ENCODE measurements at places on chromosomes 7 and 10.
A peak's percentile ranks its signal among the peaks of the same experiment; 100 is the strongest.

DNA sequence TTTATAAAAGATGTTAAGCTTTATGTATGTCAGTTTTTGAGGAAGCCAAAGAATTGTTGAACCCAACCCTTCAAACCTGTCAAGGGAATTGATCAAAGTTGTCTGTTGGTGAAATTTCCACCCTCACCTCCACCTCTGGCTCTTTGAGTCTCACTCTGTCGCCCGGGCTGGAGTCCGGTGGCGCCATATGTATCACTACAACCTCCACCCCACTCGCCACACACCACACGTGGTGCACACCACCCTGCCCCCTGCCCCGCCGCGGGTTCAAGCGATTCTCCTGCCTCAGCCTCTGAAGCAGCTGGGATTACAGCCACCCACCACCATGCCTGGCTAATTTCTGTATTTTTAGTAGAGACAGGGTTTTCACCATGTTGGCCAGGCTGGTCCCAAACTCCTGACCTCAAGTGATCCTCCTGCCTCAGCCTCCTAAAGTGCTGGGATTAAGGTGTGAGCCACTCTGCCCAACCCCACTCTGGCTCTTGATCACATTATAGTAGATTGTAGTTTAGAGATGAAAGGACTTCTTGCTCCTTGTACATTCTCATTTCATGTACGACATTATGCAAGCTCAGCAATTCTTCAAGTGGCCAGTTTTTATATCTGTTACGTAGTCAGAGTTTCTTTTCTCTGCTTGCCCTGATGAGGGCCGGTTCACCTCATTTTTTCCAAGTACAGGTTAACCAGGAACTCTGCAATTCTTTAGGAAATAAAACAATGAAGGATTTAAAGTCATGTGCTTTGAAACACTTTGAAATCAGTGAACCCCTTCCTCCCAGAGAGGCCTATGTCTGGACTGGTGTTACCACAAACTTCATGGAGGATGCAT, 7.0 kb downstream of the BAMBI start:
- DNase-seq = no peak

DNA sequence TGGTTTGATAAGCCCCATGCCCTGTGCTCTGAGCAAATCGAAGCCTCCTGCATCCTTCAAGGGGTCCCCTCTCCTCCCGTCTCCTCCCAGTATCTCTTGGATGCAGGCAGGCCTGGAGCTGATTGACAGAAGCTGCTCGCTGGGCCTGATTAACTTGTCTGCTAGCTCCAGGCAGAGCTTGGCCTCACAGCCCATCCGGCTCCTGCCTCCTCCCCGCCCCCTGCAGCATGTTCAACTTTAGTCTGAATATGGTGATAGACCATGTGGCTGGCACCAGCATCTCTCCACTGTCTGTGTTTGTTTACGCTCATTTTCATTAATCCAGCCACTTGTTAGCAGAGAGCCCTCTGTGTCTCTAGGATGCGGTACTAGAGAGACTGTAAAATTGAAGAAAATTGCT, 432.2 kb downstream of the DPP6 start:
- DNase-seq = no peak

- no peak for DNase-seq
These were observed 23.9 kb downstream of the SEM1 start for GRCh38 chr7:96685755-96686154.

DNA sequence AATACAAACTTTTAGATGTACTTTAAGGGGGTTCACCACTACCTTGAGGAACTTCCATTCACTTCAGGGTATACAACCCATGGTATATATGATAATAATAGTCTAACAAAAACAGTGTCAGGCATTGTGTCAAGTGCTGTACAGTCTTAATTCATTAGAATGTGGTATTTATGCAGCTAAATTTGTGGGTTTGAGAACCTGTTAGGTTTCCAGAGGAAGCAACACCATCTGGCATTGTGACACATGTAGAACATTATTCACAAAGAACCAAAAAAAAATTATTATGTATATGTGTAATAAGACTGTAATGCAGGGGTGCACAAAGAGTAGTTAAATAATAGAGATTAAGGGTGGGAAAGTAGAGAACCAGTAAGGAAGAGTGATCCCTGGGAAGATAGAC, 26.3 kb downstream of the TMEM60 start:
- DNase-seq = no peak

DNA sequence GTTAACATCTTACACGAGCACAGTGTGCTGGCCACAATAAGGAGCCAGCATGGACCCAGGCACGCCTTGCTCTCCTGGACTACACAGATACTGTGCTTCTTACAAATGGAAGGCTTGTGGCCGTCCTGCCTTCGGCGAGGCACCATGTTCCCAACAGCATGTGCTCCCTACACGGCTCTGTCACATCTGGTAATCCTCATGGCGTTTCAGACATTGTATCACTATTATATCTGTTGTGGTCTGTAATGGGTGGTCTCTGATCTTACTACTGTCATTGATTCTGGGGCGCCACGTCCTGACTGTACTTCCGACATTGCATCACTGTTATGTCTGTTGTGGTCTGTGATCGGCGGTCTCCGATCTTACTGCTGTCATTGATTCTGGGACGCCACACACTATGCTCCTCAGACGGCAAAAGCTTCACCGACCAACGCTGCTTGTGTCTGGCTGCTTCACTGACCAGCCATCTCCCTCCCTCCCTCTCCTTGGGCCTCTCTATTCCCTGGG, 195.4 kb downstream of the MAD1L1 start:
- DNase-seq = no peak

- no peak for DNase-seq
These were observed 282.0 kb upstream of the ETV1 start for GRCh38 chr7:14271441-14271840.

DNA sequence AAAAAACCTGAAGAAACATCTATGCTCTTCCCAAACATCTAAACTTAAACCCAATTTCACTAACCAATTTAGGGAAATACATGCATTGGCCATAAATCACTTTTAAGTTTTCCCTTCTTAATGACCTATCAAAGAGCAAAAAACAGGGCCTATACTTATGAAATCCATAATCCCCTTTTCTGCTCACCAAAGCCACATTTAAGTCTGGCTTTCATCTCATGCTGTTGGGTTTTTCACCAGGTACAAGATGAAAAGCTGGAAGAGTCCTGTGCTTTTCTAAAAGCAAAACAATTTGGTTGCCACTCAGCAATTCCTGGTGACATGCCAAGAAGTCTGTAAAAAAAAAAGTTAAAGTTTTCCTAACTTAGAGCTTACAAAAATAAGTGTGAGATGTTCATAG, 92.6 kb downstream of the HPSE2 start:
- no peak for DNase-seq

DNA sequence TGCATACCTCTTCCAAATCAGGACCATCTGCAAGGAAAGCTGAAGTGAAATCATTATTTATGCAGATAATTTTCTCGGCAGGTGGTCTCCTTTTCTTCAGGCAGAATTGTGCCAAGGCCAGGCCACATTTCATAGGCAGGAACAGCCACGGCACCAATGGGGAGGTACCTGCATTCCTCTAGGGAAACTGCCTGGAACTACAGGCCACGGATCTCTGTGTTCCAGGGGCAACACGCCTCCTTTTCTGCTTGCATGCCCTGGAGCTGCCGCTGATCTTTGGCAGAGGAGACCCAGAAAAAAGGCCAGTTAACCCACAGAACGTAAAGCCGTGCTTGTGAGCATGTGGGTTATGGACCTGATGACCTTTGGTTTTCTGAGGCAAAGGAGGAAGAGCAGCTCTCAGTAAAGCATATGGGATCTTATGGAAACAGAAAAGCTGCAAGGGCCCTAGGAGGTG, 111.2 kb upstream of the KIAA1217 start:
- no peak for DNase-seq

GRCh38 chr10:110009736-110010475, 2.1 kb downstream of the ADD3 start:
- no peak for DNase-seq

DNA sequence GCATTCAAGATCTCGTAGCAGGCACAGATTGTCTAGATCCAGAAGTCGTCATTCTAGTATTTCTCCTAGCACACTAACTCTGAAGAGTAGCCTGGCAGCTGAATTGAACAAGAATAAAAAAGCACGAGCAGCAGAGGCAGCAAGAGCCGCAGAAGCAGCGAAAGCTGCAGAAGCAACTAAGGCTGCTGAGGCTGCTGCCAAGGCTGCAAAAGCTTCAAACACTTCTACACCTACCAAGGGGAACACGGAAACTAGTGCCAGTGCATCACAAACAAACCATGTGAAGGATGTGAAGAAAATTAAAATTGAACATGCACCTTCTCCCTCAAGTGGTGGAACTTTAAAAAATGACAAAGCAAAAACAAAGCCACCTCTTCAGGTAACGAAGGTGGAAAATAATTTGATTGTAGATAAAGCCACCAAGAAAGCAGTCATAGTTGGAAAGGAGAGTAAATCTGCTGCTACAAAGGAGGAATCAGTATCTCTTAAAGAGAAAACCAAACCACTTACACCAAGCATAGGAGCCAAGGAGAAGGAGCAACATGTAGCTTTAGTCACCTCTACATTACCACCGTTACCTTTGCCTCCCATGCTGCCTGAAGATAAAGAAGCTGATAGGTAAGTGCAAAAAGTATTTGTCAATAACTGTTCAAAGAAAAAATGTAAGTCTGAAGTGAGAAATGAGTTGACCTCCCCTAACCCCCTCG, 37.7 kb downstream of the CDK13 start:
- no peak for DNase-seq

DNA sequence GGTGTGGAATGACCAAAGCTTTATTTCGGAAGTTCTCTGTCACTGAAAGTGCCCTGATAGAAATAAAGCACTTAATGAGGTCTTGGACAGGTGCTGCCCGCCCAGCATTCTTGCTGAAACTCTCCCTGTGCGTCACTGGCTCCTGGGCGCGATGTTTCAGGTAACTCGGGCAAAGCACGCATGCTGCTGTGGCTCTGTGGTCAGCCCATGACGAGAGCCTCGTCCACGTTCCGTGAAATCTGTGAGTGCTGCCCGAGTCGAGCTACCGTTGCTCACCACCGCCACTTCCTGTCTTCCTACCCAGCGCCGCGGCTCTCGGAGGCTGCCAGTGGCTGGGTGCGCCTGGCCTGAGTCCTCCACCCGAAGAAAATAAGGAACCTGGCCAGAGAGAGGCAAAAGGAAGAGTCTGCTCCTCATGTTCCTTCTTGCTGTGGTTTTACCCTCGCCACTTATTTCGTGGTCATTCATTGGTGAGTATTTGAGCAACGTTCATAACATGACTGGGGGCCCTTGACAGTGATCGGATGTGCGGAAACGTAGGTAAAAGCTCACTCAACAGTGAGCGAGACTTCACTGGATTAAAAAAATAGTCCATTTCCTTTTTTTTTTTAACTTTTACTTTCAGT, 95.5 kb downstream of the MAP3K8 start:
- DNase-seq = peak; percentile 80

DNA sequence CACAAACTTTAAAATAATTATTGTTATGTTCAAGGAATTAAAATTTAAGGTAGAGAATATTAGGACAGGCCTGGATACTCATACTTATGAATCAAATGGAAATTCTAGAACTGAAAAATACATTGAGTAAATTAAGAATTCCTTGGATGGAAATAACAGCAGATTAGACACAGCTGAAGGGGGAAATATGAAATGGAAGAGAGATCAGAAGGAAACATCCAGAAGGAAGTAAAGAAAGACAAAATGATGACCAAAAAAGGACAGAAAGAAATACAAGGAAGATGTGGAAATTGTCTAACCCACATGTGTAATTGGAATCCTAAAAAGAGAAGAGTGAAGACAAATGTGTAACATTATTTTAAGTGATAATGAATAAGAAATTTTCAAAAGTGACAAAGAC, 128.9 kb downstream of the ATRNL1 start:
- no peak for DNase-seq

- DNase-seq = no peak
These were observed 262.5 kb upstream of the GNAI1 start for GRCh38 chr7:79872176-79872575.

GRCh38 chr10:4018054-4018511, 233.1 kb upstream of the KLF6 start:
- no peak for DNase-seq

DNA sequence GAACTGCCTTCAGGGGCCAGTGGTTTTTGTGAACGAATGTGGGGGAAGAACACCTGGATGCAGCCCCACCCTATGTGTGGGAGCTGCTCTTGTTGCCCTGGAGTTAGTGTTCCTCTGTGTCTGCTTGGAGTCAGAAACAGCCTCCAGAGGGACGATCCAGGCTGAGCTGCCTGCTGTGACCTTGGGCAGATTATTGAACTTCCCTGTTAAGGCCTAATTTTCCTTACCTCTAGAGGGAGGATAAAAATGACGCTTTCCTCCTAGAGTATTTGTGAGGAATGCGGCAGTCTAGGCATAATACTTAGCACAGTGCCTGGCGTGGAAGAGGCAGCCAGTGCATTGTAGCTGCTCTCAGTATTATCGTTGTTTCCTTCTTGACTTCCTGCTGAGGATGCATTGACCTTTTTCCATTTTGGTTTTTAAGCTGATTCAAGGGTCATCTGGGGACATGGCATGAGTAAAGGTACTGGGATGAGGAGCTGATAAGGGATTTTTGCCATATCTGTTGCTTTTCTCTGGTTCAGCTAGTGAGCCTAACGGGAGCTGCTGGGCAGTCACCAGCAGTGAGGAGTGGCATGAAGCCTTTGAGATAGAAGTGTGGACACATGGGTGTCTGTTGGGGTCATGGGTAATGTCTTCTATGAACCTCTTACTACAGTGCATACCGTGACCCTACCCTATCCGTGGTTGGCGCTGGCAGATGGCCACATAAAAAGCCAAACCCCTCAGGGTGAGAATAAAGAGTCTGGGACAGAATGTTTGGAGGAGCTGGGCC, 6.4 kb downstream of the ZFYVE27 start:
- no peak for DNase-seq

DNA sequence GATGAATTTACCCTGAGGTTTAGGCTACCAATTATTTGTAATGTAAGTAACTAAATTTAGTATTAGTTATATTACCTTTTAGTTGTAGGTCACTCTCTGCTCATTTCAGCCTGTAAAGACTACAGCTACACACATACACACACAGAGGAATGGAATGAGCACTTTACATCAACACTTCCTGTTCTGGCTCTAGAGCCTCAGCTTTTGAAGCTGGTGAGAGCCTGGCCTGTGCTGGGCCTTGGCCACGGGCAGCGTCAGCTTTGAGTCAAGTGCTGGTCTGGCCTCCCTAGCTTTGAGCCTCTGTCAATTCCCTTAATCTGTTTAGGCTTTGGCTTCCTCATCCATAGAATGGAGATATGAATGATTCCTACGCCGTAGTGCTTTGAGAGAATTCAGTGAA, 141.7 kb downstream of the EGFR start:
- no peak for DNase-seq

- peak; percentile 56 for DNase-seq
These were observed 2.6 kb downstream of the ABI1 start for GRCh38 chr10:26857991-26858706.

GRCh38 chr10:4120096-4120853, 335.3 kb upstream of the KLF6 start:
- no peak for DNase-seq

- DNase-seq = no peak
These were observed 75.5 kb downstream of the LRMDA start for GRCh38 chr10:75506930-75507329.

- DNase-seq = no peak
These were observed 135.7 kb downstream of the INHBA start for GRCh38 chr7:41567031-41567730.

- DNase-seq = peak; percentile 76
These were observed 822 bp downstream of the ZNF800 start for GRCh38 chr7:127391591-127392181.

- no peak for DNase-seq
These were observed 59.7 kb upstream of the NEBL start for GRCh38 chr10:20956843-20957242.

GRCh38 chr7:117114272-117114671, 161.0 kb downstream of the ST7 start:
- no peak for DNase-seq

Measured in RPMI8226 (cell line).